ENCODE measurements at places on chromosomes 2 and 18. TPM values are rescaled to one million over a fixed set of nuclear protein-coding genes. Genes with fewer than 3 reads are reported as not detected.

The HOXD13 gene
- 0.31 TPM for total RNA-seq

The FAM110C gene
- 0.71 TPM for total RNA-seq

The HOXD9 gene
- total RNA-seq, result 0.75 TPM

The STAT4 gene
- total RNA-seq, result 1.6 TPM

The EGR4 gene
- not detected for total RNA-seq

The ABCG8 gene
- not detected for total RNA-seq

The USP37 gene
- 11.0 TPM for total RNA-seq

The YES1 gene
- total RNA-seq, result 57.0 TPM

The ANKRD30B gene
- total RNA-seq, result under 0.01 TPM

The ACTG2 gene
- total RNA-seq, result 1.3 TPM

The GPC1 gene
- 21.1 TPM for total RNA-seq

The OXER1 gene
- 2.2 TPM for total RNA-seq

The CABYR gene
- 2.8 TPM for total RNA-seq

The DTNA gene
- 74.7 TPM for total RNA-seq

The PROKR1 gene
- 1.2 TPM for total RNA-seq

The LHCGR gene
- 0.44 TPM for total RNA-seq
